Hematopoietic multipotent progenitor cell treated with erythropoietin and hydrocortisone succinate and interleukin-3 and kit ligand, for 15 days (in vitro differentiated cells): ENCODE measurements at places on chromosomes 11 and 22.

GRCh38 chr11:94537031-94537600 is 6.6 kb upstream of the FUT4 start:
- DNase-seq = no peak

DNA sequence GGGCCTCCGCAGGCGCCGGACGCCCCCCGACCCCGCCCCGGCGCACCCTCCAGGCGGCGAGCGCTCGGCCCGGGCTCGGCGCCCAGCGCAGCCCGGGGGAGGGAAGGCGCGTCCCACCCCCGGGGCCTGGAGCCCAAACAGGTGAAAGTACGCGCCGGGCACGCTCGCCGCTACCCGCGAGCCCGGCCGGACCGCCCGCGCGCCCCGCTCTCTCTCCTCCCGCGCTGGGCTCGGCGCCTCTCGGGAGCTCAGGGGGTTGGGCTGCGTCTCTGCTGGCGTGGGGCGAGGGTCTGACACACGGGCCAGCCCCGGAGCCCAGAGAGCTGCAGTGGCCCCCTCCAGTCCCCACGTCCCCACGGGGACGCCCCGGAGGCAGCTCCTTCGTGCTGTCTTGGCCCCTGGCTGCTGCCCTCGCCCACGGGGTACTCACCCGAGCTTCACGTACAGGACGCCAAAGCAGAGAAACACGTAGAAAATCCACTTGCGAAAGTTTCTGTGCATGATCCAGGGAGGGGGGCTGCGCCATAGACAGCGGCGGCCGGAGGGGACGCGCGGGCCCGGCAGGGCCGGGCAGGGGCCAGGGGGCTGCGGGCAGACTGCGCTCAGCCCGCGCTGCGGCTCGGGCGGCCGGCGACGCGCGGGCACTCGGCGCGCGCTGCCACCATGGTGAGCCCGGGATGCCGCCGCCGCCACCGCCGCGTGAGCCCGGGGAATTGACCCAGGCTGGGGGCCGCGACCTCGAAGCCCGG is 534 bp downstream of the WNT7B start:
- no peak for DNase-seq

DNA sequence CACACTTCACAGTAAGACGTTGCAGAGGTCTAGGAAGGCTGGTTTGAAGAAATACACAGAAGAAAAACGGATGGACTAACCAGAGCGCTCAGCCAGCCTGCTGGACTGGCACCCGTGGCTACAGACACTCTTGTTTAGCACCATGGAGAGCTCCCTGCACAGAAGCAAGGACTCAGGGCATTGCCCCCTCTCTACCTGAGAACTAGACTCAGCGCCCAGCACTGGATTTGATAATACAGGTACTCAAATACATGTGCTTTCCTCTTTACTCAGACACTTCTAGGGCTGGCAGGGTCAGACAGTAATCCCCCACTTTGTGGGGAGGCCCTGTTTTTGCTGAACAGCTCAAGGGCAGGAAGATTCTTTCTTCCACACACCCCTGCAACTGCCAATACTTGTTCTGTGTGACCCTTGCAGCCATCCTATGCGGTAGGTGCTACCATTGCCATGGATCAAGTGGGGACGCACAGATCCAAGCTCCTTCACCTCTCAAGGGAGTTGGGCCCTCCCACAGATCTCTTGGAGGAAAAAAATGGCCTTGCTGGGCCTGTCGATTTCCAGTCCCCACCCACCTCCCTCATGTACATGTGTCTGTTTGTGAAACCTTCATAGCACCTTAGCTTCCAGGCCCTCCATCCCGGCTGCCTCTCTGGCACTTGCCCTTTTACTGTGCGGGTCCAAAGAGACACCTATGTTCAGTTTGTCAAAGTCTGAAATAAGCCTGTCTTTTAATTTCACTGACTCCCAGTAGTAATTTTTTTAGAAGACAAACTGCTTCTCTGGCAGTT is 5.1 kb upstream of the P2RX6 start:
- peak; percentile 14 for DNase-seq

DNA sequence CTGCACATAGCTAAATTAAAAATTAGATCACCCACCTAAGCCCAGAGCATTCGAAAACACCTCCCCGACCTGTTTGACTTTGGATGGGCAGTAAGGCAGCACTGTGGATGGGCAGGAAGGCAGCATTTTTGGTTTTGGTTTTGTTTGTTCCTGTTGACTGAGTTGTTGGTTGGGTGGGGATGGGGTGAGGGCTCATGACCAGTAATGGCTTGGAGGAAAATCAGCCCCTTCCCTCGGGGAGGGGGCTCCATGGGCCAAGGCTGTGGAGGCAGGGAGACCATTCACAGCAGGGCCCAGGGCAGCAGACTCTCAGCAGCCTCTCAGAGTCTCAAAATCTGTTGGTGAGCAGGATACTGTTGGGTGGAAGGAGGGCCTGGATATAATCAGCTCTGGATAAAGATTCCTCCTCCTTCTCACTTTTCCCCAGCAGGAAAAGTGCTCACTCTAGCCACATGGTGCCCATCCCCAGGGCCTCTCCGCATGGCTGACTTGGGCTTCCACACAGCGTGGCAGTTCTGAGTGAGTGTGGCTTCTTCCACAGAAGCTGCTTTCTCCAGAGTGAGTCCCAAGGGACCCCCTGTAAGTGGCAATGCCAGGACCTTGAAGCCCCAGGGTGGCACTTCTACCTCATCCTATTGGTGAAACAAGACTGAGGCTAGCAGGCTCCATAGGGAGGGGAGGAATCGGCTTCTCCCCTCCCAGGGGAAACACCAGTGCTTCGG is 1491.2 kb downstream of the BRD1 start:
- no peak for DNase-seq

GRCh38 chr11:44684859-44685281 is 41.9 kb upstream of the TSPAN18 start:
- DNase-seq = no peak

- DNase-seq = no peak
Observed at GRCh38 chr11:87437133-87437843, 399.6 kb downstream of the TMEM135 start.

DNA sequence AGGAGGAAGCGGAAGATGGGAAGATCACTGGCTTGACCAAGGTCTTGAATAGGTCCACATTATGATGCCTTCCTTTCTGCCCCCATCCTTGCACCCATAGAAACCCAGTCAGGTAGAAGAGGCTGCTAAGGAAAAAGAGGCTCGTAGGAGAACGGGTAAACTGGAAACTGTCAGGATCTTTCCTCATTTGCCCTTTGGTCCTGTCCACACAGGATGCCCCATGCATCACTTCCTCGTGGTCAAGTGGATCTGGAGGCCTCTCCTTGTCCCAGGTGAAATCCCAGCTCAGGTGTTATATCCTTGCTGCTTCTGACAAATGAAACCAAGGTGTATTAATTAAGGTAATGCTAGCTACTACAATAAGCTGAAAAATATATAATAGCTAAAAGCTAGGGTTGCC is 8.0 kb upstream of the ZBTB16 start:
- no peak for DNase-seq

GRCh38 chr22:25777870-25778269 is 35.9 kb downstream of the MYO18B start:
- DNase-seq = no peak

DNA sequence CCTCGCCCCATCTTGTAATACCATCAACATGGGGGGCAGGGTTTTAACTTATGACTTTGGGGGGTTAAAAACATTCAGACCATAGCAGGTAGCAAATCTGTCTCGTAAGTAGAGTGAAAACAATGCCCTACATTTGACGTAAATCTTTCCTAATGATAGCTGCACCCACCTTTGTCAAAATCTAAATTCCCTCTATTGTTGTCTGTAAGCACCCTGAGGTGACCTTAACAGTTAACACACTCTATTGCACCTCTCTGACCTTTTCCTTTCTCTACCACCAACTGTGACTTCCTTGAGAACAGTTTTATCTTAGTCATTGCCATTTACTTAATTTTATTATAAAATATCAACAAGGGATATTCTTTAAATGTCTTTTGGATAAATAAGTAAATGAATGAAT is 1024.9 kb upstream of the CNTN5 start:
- no peak for DNase-seq

- DNase-seq = no peak
Observed at GRCh38 chr11:1258401-1259075, 35.7 kb downstream of the MUC5B start.

GRCh38 chr22:29520851-29521250 is 32.7 kb downstream of the THOC5 start:
- DNase-seq = no peak

DNA sequence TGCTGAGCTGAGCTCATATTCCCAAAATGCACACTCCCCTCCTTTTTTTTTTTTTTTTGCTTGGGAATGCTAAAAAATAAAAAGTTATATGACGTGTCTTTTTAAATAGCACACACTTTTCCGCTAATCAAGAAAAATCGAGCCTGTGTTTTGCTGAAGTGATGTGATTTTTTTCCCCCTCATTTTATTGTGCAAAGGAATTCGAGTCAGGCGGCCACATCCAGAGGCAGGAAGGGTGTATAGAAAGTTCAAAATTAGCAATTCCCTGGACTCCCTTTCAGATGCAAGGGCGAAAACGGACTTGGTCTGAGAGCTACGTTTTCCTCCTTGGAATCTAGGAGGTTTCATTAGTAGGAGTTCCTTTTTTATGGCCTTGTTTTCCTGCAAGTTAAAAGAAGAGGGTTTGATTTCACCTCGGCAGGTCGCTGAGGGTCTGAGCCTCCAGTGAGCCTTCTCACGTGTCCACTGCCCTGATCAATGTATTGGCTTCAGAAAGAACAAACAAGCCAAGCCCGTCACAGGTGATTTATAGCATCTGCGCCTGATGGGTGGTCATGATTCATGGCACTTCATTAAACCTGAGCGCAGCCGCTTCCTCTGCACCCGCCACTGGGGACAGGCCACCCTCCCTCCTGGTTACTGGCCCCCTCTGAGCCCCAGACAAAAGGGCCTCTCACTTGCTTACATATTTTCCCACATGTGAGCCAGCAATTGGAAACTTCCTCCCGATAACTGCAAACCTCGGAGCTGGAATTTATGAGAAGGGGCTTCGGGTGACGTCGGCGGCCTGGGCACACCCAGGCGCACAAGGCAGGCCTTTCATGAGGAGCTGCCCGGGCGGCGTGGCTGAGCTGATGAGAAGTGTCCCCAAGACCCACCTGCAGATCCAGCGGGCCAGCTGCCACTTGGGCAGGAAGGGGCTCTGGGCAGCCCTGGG is 64.4 kb upstream of the LINC01488 start:
- no peak for DNase-seq

- no peak for DNase-seq
Observed at GRCh38 chr22:42561856-42562255, 8.1 kb downstream of the SERHL2 start.

- no peak for DNase-seq
Observed at GRCh38 chr11:118232659-118233058, 7.8 kb upstream of the JAML start.
